ENCODE measurements at places on chromosomes 6 and 20. TPM values are rescaled to one million over a fixed set of nuclear protein-coding genes. Genes with fewer than 3 reads are reported as not detected.
A peak's percentile ranks its signal among the peaks of the same experiment; 100 is the strongest.

OR2H1 gene
- total RNA-seq: not detected

KCNK16 gene
- total RNA-seq: not detected

CENPQ gene
- 14.7 TPM for total RNA-seq

ID1 gene
- total RNA-seq: 23.3 TPM

OR12D3 gene
- total RNA-seq: not detected

MYL9 gene
- not detected for total RNA-seq

PHACTR1 gene
- 2.8 TPM for total RNA-seq

MROH8 gene
- 8.2 TPM for total RNA-seq

PTK6 gene
- total RNA-seq: 0.19 TPM

GRCh38 chr6:96675597-96675996 is 112.7 kb downstream of the FHL5 start:
- DNase-seq: no peak

GRCh38 chr20:41574802-41575389 is 43.3 kb downstream of the CHD6 start:
- DNase-seq: no peak

DNA sequence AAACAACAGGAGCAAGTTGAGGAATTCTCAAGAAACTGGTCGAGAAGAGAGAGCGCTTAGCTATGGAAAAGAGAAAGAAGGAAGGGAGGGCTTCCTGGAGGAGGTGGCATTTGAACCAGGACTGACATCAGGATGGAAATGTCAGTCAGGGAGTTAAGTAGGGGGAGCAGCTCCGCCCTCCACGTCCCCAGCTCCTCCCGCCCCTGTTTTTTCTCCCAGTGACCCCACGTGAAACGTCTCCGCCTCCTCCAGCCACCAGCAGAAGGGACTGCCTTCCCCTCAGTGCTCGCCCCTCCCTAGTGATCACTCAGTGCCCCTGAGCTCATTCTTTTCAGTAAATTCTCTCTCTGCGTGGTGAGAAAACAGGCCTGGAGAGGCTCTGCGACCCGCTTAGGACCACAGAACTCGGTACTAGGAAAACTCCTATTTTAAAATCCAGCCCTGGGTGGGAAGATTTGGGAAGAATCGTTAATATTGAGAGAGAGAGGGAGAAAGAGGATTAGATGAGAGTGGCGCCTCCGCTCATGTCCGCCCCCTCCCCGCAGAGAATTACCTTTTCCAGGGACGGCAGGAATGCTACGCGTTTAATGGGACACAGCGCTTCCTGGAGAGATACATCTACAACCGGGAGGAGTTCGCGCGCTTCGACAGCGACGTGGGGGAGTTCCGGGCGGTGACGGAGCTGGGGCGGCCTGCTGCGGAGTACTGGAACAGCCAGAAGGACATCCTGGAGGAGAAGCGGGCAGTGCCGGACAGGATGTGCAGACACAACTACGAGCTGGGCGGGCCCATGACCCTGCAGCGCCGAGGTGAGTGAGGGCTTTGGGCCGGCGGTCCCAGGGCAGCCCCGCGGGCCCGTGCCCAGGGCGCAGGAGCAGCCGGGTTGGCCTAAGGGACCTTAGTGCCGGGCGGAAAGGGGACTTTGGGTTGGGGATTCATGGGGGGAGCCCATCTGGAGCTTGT is 4.6 kb downstream of the HLA-DPB1 start:
- DNase-seq: no peak

GRCh38 chr20:52204136-52204535 is 12.6 kb upstream of the ZFP64 start:
- DNase-seq: peak; percentile 13

GRCh38 chr6:116218172-116218633 is 35.7 kb downstream of the TSPYL4 start:
- peak; percentile 18 for DNase-seq

DNA sequence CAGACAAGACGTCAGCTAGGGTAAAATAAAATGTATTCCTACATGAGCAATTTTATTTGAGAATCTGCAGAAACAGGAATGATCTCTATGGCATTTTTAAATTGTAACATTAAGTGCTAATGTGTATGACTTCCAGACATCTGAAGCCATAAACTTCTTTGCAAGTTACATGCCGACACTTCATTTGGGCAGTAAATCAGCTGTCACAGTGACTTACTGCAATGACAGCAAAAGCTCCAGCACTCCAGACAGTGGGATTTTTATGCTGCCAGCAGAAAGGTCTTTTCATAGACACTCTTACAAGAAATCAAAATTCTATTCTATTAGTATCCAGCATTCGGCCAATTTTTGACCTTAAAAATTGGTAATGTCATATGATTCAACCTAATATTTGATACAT is 156.3 kb upstream of the SNX9 start:
- no peak for DNase-seq

DNA sequence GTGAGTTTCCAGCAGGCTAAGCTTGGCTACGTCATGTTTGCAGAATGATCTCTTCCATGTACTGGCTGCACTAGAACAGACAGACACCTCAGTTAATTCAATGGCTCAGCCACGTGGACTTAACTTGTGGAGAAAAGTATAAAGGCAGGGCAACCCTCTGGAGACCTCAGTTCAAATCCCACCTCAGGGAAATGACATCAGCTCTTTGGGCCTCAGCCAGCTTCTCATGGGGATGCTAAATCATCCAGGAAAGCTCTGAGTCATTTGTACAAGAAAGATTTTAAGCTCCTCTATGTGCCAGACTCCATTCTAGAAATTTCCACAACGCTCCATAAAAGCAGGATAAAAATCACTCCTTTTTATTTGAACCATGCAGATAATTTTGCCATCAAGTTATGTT is 128.5 kb upstream of the SALL4 start:
- peak; percentile 57 for DNase-seq

DNA sequence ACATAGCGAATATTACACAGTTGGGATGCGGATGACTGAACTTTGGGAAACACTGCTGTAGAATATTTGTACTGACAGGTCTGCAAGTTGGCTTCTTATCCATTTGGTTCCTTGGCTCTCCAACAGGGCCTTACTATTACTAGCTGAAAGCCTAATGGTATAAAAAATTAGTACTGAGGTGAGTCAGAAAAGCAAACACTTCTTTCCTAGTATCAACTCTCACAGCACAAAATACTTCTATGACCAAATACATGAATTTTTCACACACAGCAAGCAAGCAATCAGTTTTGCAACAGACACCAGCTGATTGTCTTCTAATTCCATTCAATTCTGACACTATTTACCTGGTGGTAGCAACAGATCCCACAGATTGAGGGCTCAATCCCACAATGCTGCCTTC is 168.3 kb downstream of the COL9A1 start:
- no peak for DNase-seq

GRCh38 chr6:132671295-132671694 is 12.3 kb upstream of the TAAR1 start:
- no peak for DNase-seq

DNA sequence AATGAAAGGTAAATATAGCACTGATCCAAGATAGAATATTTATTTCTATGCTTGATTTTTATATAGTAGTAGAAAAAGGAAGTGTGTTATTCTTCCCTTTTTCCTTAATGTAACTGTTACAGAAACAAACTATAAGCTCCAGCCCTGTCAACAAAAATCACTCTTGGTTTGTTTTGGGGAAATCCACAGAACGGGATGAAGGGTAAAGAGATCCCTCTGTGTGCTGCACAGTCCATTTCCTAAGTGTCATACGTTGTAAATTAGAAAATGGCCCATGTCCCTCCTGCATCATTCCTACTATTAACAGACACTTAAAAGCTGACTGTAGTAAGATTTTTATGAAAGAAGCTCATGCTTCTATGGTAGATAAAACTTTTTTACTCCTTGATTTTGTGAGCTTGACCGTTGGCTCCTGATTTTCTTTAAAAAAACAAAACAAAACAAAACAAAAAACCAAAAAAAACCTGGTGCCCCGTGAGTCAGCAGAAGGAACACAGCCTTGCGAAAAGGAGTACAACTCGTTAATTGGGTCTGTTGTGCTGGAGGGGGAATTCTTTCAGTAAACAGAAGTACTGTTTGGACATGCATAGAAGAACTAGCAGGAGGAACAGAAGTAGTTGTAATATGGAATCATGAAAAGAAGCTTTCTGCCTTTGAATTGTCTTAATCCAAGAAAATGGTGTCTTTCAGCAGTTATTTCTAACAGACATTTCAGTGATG is 67.5 kb downstream of the RTN4IP1 start:
- no peak for DNase-seq

DNA sequence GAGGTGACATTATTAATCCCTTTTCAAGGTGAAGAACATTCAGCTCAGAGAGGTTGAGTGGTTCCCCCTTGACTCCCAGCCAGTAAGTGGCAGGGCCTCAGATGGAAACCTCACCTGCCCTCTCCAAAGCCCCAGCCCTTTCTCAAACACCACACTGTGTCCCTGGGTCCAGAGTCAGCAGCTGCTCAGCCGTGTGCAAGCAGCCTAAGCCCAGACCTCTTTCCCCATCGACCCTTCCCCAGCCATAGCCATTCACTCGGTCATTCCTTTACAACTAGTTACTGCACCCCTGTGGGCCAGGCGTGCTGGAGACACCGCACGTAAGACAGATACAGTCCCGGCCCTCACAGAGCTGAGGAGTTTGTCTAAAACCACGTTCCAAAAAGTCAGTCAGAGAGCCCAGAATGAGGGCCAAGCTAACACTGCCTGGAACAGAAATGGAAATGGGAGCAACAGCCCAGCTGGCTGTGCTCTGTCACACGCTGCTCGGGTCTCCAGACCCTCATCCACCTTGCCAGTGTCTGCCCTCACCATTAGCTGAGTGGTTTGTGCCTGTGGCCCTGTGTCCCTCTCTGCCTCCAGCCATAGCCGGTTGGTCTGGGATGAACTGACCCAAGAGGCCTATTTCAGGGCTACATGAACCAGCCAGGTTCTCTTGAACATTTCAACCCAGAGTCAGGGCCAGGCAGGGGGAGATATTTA is 29.6 kb downstream of the ZC3H12D start:
- DNase-seq: no peak

GRCh38 chr6:11730641-11731040 is 48.0 kb downstream of the ADTRP start:
- DNase-seq: no peak

DNA sequence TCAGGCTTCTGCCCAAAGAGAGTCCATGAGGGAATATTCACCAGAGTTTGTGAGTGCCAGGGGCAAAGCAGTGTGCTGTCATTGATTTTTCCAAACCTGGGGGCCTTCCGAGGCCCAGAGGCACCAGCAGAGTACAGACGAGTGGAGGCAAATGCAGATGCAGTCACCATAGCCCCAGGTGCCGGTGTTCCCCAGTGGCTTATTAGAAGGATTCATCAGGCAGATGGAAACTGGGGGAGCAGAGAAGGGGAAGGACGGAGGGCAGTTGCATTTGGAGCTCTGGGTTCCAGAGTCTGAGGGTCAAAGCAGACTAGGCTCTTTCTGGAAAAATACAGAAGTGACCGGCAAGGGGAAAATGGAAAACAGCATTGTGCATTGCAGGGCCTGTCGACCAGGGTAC is 184.2 kb downstream of the ANKRD60 start:
- DNase-seq: no peak

DNA sequence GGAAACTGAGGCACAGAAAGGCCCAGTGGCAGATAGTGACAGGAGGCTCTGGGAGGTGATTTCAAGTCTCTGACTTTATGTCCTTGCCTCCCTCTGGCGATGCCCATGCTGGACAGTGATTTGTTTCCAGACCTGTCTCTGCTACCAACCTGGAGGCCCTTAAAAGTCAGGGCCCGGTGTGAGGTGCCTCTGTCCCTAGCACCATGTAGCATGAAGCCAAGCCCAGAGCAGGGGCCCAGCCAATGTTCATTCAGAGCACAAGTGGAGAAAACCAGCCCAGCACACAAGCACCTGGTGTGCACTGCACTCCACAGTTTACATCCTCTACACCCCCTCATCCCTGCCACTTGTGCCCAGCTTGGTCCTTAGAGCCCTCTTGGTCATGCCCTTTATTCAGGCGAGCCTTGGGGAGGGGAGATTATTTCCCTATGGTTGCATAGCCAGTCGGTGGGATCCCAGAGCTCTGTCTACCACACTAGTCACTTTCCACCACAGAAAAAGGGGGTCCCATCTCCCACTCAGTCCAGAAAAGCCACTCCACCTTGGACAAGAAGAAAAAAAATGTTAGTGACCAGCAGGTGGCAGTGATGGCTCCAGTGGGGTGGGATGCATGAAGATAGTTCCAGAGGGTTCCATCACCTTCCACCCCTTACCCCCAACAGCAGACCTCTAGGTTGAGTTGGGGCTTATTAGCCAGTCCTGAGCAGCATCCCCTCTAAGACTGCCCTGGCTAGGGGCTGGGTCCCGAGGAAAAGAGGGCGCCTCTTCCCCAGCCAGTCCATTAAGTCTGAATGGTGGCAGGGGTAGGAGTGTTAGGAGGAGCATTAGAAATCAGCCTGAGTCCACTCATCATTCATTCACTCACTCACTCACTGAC is 30.9 kb downstream of the KIAA1755 start:
- DNase-seq: peak; percentile 43

GRCh38 chr6:73116330-73116729 is 109.0 kb downstream of the KHDC1L start:
- DNase-seq: no peak

GRCh38 chr6:118168421-118168820 is 261.4 kb downstream of the SLC35F1 start:
- no peak for DNase-seq

DNA sequence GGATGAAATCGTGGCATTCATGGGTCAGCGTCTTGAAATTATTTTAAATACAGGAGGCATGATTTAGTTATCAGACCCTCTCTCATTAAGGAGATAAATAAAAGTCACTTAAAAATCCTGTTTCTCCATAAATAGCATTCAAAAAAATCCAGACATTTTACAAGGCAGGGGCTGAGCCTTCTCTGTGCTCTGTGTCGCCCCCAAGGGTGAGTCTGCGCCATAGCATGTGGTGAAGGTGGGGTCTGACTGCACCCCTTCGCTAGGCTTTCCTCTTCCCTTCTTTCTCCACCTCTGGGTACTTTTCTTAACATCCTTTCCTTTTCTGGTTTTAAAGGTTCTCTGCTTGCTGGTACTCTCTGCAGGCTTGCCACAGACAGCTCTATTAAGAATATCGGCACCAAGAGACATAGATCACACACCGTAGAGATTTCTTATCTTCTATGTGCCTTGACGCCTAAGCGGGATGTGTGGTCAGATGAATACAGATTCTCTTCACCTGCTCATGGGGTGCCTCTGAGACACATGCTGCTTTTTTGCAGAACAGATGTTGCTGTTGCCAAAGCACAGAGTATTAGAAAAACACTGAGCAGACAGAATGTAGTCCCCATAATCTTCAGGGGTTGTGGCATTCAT is 20.1 kb upstream of the FAM209A start:
- peak; percentile 32 for DNase-seq

- DNase-seq: no peak
These were observed 40.3 kb upstream of the ARMH2 start for GRCh38 chr6:24838994-24839393.

- no peak for DNase-seq
These were observed 332.4 kb downstream of the HACE1 start for GRCh38 chr6:104527311-104527710.

GRCh38 chr6:150289454-150290071 is 79.2 kb upstream of the IYD start:
- no peak for DNase-seq

GRCh38 chr6:44227148-44227793 is 3.9 kb downstream of the SLC29A1 start:
- no peak for DNase-seq
